ENCODE measurements at places on chromosomes 16 and 17.
A peak's percentile ranks its signal among the peaks of the same experiment; 100 is the strongest.

- no peak for DNase-seq
Measured at GRCh38 chr16:27690608-27691007, 140.7 kb downstream of the KATNIP start.

DNA sequence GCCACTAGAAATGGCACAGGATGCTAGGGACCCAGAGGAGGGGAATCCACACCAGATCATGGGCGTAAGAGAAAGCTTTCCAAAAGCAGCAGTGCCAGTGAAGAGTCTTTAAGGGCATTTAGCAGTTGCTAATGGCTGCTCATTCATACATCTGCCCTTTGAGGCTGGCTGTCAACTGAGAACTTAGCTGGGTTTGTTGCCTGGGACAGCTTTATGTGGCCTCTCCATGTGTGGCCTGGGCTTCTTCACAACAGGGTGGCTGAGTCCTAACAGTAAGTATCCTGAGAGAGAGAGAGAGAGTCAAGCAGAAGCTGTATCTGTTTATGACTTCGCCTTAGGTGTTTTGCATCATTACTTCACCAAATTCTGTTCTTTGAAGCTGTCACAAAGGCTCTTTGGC lies 286.1 kb upstream of the KCNJ16 start:
- DNase-seq = no peak

DNA sequence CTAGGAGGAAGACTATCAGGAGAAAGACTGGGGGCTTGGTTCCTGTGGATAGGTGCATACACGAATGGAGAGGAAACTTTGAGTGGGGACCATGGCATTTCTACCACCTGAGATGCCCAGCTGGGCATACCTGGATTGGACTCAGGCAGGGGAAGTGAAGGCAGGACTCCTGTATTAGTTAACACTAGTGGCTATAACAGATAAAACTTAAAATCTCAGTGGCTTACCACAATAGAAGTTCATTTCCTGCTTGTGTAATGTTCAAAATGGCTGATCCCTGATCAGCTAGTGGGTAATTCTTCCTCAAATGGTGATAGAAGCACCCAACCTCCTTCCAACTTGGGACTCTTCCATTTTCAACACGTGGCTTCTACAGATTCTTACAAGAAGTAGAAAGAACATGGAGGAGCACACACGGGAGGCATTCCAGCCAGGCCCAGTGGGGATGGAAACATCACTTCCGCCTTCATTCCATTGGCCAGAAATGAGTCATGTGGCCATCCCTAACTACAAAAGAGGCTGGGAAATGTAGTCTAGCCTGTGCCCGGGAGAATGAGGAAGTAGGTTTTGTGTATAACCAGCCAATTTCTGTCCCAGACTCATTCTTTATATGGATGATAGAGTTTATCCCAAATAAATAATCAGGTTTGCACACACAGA lies 112.1 kb downstream of the UTP18 start:
- no peak for DNase-seq

- peak; percentile 15 for DNase-seq
Measured at GRCh38 chr16:57720142-57720575, 15.4 kb upstream of the KATNB1 start.

- DNase-seq = no peak
Measured at GRCh38 chr17:81057777-81058176, 22.8 kb downstream of the BAIAP2 start.

DNA sequence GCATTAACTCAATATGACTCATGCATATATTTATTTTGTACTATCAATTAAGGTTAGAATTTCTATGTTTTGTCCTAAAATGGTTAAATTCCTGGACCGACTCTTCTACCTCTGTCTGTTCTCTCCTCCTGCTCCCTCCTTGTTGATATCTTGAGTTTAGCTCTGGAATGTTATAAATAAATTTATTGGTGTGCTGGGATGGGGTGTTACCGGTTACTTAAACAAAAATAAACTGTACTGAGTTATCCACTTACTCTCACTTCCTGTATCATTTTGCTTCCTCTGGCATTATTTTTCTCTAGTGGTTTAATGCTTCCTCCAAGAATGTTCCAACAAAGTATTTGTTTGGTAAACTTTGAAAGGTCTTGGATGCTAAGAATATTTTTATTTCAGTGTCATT lies 120.1 kb downstream of the ABCA8 start:
- no peak for DNase-seq
